HEK293T (cell line): ENCODE measurements at places on chromosomes 5 and 9.

GRCh38 chr9:134539586-134540194 lies 101.9 kb upstream of the COL5A1 start:
- DNase-seq = no peak

DNA sequence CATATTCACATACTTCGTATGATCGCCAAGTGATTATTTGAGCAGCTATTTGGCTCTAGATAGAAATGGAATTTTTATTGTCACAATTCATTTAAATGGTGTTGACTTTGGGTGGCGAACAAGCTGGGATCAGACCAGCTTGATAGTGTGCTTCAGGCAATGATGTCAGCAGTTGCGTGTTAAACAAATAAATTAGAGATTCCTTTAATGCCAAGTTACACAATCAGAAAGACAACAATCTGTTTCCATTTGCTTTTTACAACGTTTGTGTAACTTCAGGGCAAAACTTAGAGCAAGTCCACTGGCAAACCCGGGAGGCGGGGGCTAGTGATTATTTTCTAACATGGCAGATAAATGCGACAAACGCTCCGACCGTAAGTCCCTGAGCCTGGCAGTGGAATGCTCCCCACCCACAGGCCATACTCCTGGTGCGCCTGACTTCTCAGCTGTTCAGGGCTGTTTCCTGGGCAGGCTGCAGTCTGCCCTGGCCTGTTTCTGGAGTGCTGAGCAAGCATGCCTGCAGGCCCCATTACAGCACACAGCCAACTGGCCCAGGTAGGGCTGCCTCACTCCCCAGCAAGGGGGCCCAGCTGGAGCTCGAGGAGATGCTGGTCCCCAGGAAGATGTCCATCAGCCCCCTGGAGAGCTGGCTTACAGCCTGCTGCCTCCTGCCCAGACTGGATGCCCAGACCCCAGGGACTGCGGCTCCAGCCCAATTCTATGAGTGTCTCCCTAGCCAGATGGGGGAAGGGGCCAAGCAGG lies 88.7 kb downstream of the BASP1 start:
- peak; percentile 49 for DNase-seq

DNA sequence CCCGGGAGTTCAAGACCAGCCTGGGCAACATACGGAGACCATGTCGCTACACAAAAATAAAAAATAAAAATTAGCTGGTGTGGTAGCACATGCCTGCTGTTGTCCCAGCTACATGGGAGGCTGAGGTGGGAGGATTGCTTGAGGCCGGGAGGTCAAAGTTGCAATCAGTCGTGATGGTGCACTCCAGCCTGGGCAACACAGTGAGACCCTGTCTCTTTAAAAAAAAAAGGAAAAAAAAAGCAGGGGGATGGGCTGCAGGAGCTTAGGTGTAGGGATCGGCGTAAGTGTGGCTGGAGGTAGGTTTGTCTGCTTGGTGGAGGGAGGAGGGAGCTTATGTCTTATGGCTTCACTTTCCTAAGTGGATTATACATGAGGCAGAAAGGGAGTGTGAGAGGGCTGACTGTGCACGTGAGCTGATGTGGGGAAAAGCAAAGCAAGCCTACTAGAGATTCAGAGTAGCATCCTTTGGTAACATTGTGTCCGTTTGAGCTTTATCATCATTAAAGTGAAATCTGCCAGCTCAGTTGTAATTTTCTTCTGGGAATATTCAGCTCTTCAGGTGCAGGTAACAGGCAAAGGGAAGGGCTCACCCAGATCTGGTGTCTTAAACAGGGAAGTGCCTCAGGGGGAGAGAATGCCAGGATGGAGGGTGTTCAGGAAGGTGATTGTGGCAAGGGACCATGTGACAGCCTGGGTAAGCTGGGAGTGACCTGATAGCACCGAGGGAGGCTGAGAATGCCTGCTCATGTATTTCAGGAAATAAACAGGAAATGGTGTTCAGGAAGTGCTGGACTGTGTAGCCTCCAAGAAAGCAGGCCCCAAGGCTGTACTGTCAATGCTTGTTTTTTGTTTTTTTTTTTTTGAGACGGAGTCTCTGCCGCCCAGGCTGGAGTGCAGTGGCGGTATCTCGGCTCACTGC lies 17.6 kb upstream of the SETX start:
- no peak for DNase-seq

GRCh38 chr5:123515904-123516303 lies 3.9 kb downstream of the CSNK1G3 start:
- DNase-seq = no peak

GRCh38 chr5:120967366-120967765 lies 503.3 kb downstream of the PRR16 start:
- DNase-seq = no peak

DNA sequence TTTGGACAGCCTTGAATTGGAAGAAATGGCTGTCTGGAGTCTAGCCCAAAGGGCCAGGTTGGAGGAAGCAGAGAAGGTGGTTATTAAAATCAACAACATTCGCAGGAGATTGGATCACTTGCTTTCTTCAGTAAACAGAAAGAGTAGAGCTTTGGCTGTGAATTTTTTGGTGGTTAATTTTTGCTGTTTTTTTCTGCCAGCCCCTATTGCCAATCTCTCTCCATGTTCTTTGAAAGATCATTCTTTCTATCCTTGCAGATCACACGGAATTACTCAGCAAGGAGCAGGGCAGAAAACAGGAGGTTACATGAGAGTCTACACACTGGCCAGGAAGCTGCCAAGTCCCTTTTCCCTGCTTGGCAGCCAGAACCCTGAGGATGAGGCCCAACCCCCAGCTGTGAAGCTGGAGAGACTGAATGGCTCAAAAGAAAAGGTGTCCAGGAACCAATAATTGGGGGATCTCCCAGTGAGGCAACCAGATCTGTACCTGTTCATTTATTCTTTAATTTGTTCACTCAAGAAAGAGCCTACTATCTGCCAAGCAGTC lies 13.0 kb downstream of the GLRX start:
- no peak for DNase-seq

DNA sequence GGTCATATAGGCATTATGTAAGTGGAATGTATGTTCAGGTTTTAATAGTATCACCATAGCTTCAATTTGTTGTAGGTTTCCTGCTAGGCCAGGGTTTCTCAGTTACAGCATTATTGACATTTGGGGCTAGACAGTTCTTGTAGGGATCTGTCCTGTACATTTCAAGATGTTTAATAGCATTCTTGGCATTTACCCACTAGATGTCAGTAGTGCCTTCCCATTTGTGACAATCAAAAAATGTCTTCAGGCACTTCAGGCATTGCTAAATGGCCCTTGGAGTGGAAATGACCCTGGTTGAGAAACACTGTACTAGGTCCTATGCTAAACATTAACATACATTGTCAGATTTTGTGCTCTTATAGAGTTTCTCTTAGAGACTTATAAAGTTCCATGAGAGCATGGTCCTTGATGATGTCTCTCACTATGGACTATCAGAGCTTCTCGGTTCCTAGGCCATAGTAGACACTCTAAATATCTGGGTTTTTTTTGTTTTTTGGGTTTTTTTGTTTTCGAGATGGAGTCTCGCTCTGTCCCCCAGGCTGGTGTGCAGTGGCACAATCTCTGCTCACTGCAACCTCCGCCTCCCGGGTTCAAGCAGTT lies 1.4 kb downstream of the KIF20A start:
- DNase-seq = peak; percentile 53

DNA sequence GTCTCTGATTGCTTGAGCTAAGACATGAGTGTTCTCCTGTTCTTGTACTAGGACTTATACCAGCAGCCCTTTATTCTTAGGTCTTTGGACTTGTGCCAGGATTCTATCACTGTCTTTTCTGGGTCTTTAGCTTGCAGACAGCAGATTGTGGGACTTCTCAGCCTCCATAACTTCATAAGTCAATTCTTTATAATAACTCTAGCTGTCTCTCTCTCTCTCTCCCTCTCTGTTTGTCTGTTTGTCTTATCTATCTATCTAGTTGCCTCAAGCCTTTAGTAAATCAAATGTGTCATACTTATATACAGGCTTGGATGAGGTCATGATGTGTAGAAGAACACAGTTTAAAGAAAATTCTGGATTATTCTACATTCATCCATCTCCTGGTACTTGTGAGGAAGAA lies 11.5 kb upstream of the ANKRD55 start:
- no peak for DNase-seq

DNA sequence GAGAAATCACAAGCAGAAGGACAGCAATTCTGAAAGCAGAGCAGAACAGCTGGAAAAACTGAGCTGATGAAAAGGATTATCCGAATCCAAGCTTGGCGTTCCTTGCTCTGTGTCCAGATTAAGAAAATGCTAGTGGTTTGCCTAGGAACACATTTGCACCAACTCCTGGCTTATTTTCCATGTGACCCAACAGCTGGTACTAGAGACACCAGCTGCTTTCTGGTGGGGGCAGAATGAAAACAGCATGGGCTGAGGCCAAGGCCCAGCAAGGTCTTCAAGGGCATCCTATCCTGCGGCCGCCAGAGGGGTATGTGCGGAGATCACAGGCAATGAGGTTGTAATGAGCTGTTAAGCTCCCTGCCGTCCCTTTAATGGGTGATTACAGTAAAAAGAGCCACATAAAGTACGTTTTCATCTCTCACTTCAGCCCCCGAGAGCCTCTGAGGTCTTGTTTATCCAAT lies 131.5 kb downstream of the DOCK8 start:
- DNase-seq = no peak

DNA sequence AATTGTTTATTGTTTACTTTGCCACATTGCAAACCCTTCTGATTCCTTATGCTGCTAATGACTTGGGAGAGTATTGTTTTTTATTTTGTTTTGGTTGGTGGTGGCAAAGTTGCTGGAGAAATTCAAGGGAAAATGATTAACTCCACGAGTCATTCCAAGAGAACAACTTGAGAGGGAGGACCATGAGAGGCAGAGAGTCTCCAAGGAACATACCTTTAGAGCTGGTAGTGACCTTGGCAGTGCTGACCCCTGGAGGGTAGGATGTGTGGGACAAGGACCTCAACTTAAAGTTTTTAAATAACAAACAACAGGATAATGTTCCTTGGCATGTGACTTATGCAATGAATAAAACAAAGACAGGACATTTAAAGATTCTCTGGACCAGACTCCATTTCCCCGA lies 139.7 kb downstream of the LRRC70 start:
- DNase-seq = no peak

GRCh38 chr9:87564791-87565241 lies 67.1 kb downstream of the DAPK1 start:
- DNase-seq = no peak

GRCh38 chr9:96321515-96321914 lies 19.5 kb upstream of the HSD17B3 start:
- no peak for DNase-seq

- DNase-seq = no peak
These were observed 622.3 kb upstream of the PTPRD start for GRCh38 chr9:11235061-11235460.

GRCh38 chr9:33332011-33332410 lies 41.7 kb downstream of the NFX1 start:
- DNase-seq = no peak
